Activated T-cell treated with anti-CD3 and anti-CD28 coated beads, Interleukin-2, amount 50 U/mL, for 24 hours (primary cell): ENCODE measurements at places on chromosomes 16 and 17.

DNA sequence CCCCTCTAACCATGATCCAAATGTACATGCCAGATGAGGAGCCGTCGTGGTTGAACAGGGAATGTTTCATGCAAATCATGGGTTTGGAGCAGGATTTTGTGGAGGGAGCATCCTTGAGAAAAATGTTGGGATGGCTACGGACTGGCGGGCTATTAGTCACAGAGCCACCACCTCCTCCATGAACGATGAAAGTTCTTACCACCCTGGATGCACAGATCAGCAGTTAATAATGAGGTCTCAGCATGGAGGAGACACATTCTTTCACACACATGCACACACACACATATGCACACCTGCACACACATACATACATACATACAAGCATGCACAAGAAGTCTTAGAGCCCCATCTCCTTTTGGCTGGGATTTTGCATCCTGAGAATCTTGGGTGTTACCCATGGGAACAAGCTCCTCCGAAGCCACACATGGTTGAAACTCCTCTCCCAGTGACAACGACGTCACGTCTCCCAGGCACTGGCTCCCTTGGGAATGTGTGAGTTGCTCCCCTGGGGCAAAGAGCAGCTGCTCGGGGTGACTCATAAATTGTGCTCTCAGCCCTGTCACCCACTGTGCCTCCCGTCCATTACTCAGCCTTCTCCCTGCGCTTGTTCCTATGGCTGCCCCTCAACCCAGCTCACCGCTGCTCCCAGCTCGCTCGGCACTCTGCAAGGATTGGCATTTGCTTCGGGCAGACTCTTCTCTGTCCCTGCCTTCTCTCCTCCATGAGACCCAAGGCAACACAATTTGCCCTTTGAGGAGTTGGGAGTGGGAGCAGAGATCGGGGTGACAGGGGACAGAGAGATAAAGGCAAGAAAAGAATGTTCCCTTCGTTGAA lies 344.6 kb downstream of the SOX9 start:
- no peak for DNase-seq

DNA sequence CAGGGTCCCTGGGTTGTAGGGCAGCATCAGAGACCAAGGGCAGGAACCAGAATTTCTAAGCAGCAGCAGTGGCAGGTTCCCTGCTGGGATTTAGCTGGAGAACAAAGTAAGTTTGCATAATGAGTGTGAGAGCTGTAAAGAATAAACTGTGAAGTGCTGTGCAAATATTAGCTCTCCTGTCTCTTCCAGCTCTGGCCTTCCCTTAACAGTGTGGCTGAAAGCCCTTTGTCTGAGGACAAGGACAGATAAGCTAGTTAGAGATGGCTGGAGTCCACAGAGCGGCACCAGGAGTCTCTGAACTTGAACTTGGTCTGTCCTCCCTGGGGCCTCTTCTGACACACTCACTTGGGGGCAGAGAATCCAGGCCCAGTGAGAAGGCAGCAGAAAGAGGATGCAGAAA lies 98.2 kb upstream of the WSCD1 start:
- no peak for DNase-seq

GRCh38 chr17:39799395-39799794 lies 61.7 kb downstream of the GRB7 start:
- DNase-seq: no peak

DNA sequence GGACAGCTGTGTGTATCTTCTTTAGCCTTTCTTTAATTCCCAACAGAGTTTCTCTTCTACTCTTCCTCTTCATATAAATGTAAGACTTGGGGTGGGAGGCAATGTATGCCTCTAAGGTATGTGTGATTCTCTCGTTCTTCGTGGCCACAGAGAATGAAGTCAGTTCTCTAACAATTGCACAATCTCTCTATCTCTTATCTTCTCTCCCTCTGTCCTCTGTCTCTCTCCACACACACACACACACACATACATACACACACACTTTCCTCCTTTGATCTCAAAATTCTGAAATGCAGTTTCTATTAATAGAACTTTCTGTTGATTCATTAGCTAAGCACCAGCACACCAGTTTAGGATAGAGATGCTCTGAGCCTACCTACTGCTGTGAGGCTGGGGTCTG lies 615.7 kb upstream of the SALL1 start:
- no peak for DNase-seq

GRCh38 chr16:85206472-85207356 lies 94.4 kb upstream of the CIBAR2 start:
- DNase-seq: no peak

DNA sequence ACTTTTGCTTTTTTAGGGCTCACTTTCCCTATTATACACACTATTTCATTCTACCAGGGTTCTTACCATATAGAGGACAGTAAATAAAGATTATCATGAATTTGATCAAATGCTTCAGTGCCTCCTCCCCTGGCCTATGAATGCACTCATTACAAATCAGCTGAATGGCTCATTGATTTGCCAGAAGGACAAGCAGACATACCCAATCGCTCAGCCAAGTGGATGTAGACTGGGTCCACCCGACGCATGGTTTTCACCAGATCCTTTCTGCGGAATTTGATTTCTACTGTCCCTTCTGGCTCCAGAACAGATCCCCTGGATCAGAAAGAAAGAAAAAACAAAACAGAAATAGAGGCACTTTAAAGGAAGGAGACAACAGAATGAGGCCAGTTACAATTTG lies 162.6 kb downstream of the AATF start:
- DNase-seq: no peak

DNA sequence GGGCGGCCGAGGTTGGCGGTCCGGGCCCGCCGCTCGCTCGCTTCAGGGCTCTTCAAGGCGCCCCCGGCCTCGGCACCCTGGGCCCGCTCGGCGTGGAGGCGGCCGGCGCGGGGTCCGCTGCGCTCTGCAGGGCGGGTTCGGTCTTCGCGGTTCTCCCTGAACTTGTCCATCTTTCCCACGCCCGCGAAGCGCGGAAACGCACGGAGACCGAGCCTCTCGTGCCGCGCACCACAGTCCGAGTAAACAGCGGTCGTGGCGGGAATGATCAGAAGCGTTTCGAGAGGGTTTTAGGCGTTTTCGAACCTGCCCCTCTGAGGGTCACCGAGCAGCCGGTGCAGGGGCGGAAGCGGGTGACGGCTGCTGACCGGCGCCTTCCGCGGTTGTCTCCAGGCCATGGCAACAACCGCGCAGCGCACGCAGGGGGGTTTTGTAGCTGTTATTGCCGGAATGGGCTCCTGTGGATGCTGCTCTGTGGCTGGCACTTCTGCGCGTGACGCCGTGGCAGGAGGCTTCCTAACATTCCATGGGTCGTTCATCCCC lies 414 bp downstream of the NARF start:
- DNase-seq: no peak

DNA sequence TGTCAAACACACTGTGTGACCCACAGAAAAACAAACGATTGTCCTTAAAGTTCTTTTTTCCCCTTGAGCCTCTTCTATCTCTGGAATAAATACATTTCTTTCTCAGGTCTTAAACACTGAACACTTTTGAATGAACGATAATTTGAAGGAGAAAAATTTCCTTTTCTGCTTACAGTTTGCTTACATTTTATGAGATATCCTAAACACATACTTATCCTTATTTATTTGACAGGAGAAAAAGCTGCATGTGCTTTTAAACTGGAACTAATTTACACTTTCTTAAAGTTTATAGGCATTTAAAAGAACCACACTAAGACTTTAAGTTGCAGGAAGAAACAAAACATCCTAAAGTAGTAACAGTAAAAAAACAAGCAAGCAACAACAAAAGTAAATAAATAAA lies 4.7 kb upstream of the IGF2BP1 start:
- no peak for DNase-seq

DNA sequence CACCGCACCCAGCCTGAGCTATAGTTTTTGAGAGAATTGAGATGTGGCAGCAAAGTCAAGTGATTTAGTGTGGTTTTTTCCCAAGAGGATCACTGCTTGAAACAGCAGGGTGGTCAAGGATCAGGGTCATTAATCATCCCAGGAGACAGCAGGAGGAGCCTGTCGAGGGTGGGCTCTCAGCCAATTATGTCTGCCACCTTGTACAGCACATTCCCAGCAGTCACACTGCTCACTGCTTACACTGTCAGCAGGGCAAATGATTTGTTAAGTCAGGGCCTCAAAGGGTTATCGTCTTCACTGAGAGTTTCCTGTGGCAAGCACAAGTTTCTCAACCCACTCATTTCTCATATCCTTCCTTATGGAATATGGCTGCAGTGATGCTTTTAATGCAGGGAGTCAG lies 13.2 kb downstream of the B3GNT9 start:
- no peak for DNase-seq

GRCh38 chr16:19851476-19851875 lies 33.2 kb downstream of the GPRC5B start:
- no peak for DNase-seq

DNA sequence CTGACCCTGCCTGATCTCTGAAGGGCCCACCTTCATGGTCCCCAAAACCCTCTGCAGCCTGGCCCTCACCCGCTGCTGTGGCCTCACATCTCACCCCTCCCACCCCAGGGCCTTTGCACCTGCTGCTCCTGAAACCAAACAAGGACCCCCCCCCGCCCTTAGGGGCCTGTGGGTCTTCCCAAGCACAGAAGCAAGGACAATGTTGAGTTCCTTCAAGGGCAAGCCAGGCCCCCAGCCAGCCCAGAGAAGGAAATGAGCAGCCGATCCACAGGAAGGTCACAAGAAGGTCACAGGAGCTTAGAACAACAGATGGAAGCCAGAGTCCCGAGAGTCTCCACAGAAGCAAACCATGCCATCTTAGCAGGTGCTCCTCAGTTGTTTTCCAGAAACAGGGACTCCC lies 493 bp upstream of the PDE6G start:
- DNase-seq: no peak

GRCh38 chr17:58336456-58337209 lies 8.0 kb upstream of the TSPOAP1 start:
- DNase-seq: peak; percentile 60

DNA sequence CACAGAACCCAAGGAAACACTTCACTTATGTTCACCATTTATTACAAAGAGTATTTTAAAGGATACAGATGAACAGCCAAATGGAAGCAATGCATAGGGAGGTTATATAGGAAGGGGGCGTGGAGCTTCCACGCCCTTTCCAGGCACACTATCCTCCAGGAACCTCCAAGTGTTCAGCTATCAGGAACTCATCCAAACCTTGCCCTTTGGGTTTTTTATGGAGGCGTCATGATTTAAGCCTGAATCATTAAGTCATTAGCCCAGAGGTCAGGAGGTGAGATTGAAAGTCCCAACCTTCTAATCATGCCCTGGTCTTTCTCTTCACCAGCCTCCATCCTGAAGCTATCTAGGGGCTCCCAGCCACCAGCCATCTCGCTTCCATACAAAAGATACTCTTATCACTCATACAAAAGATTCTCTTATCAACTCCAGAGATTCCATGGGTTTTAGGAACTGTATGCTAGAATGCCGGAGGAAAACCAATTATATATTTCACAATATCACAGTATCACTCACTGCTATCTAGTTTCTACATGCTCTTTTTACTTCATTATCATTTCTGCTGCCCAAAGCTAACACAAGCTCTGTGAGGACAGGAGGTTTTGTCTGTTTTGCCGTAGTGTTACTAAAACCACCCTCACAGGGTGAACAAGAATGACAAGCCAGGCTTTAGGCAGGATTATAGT lies 213.4 kb downstream of the SLC39A11 start:
- no peak for DNase-seq

- no peak for DNase-seq
Observed at GRCh38 chr17:72287586-72287985, 166.8 kb downstream of the SOX9 start.

- no peak for DNase-seq
Observed at GRCh38 chr16:78815713-78816112, 716.3 kb downstream of the WWOX start.

- DNase-seq: peak; percentile 77
Observed at GRCh38 chr17:39755554-39756379, 18.0 kb downstream of the GRB7 start.

DNA sequence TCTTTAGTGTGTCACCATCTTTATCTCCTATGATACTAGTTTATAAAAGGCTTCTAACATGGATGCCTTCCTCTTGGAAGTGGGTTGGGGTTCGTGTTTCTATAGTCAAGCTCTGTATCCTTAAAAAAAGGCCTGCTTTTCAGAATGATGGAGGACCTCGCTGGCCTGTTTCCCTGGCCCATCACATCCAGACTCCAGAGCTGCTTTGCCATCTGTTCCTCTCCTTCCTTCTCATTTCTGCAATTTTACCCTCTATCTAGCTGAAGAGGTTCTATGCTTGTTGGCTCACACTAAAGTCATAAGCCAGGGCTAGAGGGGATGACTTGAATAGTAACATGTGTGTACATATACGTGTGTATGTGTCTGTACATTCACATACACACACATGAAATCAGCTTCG lies 450.8 kb upstream of the HSBP1 start:
- no peak for DNase-seq

GRCh38 chr17:6870841-6871240 lies 39.3 kb upstream of the TEKT1 start:
- DNase-seq: no peak

DNA sequence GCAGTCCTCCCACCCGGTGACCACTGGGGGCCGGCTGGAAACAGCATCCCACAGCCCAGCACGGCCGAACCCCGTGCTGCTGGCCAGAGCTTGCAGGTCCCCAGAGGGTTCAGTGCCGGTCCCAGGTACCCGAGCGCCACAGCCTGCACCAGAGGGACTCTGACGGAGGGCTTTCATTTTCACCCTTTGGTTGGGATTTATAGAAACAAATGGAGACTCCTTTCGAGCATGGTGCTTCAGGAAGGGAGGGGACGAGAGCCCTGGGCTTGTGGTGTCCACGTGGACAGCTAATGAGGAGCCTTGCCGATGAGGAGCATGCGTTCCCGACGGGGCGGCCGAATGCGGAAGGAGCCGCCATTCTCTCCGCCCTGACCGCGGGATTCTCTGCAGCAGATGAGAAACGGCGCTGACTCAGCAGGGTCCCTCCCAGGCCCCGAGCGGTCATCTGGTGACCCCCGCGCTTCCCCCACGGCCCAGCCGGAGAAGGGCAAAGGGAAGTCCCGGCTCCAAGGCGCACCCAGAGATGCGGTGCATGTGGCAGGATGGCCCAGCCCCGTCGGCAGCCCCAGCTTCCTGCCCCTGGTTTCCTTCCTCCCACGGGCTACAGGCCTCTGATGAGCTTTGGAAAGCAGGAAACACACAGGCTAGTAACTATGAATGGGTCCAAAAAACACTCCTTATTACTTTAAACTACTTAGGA lies 9.8 kb downstream of the SLC38A10 start:
- peak; percentile 82 for DNase-seq
